ENCODE measurements at places on chromosomes 7 and 10.

GRCh38 chr7:10537764-10538163, 435.9 kb upstream of the PHF14 start:
- no peak for DNase-seq

GRCh38 chr10:107931808-107932207, 767.3 kb upstream of the SORCS1 start:
- DNase-seq, result no peak

- DNase-seq, result no peak
These were observed 23.6 kb downstream of the MKRN1 start for GRCh38 chr7:140455743-140456142.

- no peak for DNase-seq
These were observed 29.2 kb upstream of the MKX start for GRCh38 chr10:27774831-27775230.

DNA sequence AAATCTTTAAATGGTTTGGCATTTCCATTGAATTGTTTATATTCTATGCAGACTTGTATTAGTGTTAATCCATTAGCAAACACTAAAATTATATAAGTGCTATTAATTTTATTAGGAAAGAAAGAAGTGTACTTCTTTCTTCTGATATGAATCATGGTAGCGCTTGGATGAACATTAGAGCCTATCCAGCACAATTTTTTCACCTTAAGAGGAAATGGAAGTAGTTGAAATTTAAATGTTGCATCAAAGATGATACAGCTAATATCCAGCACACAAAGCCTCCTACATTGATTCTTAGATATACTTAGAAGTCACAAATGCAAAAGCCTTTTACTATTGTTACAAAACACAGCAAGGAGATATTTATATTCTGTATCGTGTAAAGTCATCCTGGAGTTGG, 174.5 kb downstream of the AHR start:
- no peak for DNase-seq

GRCh38 chr7:102040569-102040968, 223.1 kb downstream of the CUX1 start:
- DNase-seq, result no peak

All from GM04504 (cell line).